Umbilical cord (tissue), 2 donors: ENCODE measurements at places on chromosomes 4 and X.

- no peak for DNase-seq
Observed at GRCh38 chr4:96293806-96294205, 453.9 kb downstream of the PDHA2 start.

- no peak for DNase-seq
Observed at GRCh38 chr4:153781280-153781679, 7.6 kb downstream of the SFRP2 start.

DNA sequence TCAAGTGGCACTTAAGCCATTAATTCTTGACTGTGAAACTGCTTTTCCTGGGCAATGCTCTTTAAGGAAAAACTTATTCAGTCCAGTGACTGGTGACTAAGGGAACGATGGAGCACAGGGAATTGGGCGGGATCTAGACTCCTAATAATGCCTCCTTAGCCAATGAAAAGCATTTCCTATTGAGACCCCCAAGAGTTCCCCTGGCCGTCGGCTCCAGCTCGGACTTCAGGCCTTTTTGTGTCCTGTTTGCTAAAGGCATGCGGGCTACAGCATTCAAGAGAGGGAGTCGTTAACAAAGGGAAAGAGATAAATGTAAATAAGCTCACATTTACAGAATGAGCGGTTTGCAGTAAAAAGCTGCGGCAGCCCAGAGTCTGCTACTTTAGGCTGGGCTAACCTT is at the start of gene LPAR4:
LPAR4 (plus strand) TSS at position 232 of the 400 bp plus-strand sequence. CDS start 7,150 bp downstream, outside the sequence.
- peak; percentile 54 for DNase-seq

- DNase-seq: no peak
Observed at GRCh38 chr4:140342620-140343019, 30.8 kb upstream of the SCOC start.

GRCh38 chrX:136733613-136734012 is 47.1 kb downstream of the ARHGEF6 start:
- no peak for DNase-seq

- no peak for DNase-seq
Observed at GRCh38 chrX:19810802-19811201, 76.6 kb downstream of the SH3KBP1 start.

DNA sequence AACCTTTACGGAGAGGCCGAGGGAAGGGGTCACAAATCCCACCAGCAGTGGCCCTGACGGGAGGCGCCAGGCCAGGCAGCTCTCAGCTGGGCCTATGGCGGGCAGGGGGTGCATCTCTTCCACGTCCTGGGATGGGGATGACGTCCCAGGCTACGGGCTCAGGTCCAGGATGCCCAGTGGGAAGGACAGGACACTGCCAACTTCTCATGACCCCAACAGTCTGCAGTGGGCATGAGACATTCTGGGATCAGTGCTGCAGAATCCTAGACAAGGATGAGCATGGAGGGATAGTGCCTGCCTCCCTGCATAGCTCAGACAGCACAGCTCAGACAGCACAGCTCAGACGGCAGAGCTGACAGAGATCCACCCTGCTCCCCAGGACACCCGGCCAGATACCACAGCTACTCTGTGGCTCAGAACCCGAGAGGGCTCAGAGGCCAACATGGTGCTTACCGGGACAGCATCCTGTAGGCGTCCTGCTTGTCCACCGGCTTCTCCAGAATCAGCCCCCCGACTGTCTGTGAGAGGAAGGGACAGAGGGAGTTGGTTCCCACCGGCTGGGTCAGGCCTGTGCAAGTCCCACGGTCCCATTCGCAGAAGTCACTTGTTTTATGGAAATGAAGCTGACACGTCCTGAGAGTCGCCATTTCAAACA is 17.3 kb downstream of the ASMTL start:
- no peak for DNase-seq

GRCh38 chr4:2168469-2169319 is 73.2 kb downstream of the HAUS3 start:
- DNase-seq: no peak

DNA sequence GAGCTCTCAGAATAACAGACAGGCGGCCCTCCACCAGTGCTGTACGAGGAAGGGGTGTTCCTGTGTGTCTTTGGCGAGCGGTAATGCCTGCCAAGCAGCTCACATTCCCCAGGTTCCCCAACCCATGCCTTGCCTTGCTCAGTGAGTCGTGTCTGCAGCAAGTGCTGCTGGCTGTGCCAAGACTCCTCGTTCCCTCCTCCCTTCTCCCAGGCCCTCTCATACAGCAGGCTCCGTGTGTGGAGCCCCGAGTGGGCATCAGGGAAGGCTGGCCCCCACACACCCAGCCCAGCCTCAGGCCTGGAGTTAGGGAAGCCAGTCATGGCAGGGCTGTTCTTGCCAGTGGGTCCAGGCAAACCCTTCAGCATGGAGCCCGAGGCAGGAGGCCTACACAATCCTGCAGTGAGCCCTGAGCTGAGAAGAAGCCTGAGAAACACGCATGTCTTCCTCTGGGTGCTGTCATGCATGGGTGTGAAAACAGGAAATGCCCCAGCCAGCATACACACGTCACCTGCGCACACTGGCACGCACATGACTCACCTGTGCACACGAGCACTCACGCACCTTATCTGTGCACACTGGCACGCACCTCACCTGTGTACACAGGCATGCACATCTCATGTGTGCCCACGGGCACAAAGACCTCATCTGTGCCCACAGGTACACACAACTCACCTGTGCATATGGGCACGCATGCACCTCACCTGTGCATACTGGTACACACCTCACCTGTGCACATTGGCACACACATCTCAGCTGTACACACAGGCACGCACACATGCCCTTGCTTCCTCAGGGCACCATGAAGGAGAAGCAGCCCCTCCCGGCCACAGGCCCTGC is 238.7 kb downstream of the DHRSX start:
- peak; percentile 10 for DNase-seq

GRCh38 chrX:71935476-71935875 is 24.8 kb downstream of the NHSL2 start:
- peak; percentile 54 for DNase-seq

GRCh38 chrX:87728459-87728858 is 210.9 kb downstream of the KLHL4 start:
- no peak for DNase-seq

DNA sequence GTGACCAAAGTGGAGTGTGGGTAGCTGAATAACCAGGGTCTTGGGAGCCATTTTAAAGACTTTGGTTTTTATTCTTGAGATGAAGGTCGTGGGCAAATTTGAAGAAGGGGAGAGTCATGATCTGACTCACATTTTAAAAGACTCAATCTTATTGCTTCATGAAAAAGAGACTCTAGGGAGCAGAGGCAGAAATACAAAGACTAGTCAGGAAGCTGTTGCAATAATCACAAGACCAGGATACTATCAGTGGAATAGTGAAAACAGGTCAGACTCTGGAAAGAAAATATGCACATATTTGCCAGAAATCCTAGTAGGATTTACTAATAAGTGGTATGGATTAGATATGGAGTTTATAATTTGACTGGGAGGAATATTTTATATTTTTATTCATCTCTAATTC is 448.4 kb downstream of the RAPGEF2 start:
- peak; percentile 63 for DNase-seq

DNA sequence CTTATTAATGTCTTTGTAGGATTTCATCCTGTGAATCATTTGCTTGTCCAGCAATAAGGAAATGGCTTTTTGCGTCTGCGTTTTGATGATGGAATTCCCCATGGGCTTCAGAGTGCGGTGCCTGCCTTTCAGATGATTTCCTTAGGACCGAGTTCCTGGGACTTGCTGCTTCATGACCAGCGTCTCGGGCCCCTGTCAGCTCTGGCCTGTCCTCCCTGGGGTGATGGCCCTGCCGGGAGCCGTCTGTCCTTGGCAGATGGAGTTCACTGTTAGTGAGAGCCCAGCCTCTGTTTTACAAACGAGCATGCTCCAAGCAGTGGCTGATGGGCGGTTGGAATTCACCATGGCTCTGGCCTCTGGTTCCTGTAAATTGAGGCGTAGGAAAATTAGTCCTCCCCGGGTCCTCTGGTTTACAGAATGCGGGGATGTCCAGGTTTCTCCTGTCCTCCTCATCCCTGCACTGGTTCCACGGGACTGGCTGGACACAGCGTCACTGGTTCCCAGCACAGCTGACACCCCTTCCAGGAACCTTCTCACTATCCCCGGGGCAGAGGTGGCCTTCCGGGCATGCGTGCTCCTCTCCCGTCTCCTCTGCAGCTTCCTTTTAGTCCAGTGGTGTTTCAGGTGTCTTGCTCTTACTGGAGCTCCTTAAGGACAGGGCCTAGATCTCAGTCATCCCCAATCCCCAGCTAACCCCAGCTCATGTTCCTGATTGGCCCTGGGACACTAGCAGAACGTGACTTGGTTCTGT is 34.9 kb downstream of the TBC1D14 start:
- DNase-seq: no peak

GRCh38 chrX:45322382-45322781 is 121.7 kb upstream of the DIPK2B start:
- peak; percentile 75 for DNase-seq
